ENCODE measurements at places on chromosomes 12 and 14.

DNA sequence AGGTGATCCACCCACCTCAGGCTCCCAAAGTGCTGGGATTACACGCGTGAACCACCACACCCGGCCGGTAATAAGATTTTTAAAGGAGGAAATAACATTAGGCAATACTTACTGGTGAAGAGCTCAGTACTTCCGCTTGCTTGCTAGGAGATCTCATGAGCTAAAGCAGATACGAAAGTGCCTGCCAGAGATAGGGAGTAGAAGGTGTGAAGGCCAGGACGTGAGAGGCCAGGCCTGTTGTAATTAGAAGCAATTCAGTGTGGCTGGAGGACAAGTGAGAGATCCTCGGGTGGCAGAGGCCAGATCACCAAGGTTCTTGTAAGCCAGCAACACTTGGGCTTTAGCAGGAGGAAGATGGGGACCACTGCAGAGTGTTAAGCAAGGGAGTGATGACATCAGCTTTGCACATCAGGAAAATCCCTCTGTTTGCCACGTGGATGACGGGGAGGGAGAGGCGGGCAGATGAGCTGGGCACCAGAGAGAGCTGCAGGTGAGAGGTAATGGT, 7.6 kb downstream of the TECPR2 start:
- no peak for DNase-seq

GRCh38 chr12:6535697-6535946, 1.3 kb downstream of the GAPDH start:
- no peak for DNase-seq

- no peak for DNase-seq
These were observed 100.1 kb downstream of the SINHCAF start for GRCh38 chr12:31225656-31226535.

GRCh38 chr12:76856018-76856644, 22.7 kb downstream of the CSRP2 start:
- DNase-seq, result no peak

DNA sequence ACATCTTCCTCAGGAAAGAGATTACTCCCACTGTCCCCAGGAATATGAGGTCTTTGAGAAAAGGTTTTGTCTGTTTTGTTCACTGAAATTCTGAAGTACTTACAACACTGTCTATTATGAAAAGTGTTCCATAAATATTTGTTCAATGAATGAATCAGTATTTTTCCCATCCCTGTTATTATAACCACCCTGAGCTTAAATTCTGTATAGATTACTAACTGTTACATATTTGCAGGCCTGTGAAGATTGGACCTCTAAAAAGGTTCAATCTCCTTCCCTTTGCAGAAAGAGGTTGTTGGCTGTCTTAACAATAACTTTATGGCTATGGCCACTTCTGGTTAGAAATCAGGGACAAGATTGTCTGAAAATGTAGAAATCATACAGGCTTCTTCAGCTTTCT, 174.5 kb upstream of the NPAS3 start:
- DNase-seq, result no peak

GRCh38 chr12:121209624-121210572, at the start of gene P2RX4:
P2RX4 (plus strand) TSS chr12:121210129; CDS start chr12:121210165, 36 bp downstream.
- peak; percentile 90 for DNase-seq

DNA sequence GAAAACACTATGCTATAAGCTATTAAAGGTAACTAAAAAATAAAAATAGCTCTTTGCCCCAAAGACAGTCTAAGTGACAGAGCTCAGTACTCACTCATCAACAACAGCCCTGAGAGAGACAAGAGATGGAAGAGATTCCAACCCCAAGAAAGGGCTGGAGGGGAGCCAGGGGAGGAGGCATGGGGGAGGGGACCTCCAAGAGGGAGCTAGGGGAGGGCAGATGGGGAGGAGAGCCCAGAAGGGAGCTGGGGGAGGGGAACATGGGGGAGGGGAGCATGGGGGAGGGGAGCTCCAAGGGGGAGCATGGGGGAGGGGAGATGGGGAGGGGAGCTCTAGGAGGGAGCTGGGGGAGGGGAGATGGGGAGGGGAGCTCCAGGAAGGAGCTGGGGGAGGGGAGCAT, 7.7 kb downstream of the SSH1 start:
- DNase-seq, result no peak

DNA sequence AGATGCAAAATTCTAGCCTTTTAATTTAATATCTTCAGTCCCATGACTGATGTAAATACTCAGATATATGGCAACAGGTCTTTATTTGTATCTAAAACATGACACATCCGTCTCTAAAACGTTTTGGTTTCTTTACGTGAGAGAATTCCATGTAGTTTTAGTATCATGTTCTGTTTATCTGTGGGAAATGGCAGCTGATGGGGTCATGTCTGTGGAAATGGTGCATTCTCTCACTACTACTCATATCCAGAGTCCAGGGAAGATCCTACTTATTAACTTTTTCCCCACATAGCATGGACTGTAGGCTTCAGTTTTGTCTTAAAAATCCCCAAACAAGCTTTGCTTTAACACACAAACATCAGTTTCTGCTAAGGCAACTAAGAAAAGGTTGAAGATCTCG, 53.8 kb downstream of the SPTLC2 start:
- no peak for DNase-seq

- no peak for DNase-seq
These were observed 137.4 kb downstream of the TPH2 start for GRCh38 chr12:72075891-72076557.

- DNase-seq, result no peak
These were observed 40.8 kb upstream of the POC1B start for GRCh38 chr12:89566615-89567014.

- no peak for DNase-seq
These were observed 195.7 kb downstream of the AKAP6 start for GRCh38 chr14:32524609-32525375.

GRCh38 chr14:70828188-70828587, 18.9 kb upstream of the MAP3K9 start:
- DNase-seq, result no peak

DNA sequence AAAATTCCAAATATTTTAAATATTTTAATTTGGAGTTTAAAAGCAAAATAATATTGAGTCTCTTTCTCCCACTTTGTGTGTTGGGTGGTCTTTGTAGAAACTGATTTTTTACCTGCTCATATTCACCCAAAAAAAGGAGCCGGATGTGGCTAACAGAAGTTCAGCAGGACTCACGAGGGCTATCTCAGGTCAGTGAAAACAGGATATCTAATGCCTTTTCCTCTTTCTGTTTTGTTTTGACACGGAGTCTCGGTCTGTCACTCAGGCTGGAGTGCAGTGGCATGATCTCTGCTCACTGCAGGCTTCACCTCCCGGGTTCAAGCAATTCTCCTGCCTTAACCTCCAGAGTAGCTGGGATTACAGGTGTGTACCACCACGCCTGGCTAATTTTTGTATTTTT, 30.8 kb downstream of the COA8 start:
- no peak for DNase-seq

DNA sequence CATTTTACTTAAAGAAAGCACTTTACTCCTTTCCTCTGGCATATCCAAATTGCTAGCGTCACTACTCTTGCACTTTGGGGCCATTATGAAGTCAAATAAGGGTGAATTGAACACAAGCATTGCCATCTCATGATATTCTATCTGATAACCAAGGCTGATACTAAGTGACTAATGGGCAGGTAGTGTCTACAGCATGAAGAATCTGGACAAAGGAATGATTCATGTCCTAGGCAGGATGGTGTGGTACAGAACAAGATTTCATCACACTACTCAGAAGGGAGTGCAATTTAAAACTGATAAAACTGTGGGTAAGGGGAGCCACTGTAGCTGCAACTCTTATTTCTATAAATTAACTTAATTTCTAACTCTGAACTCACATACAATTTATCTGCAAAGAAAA, 7.7 kb upstream of the SLC6A15 start:
- DNase-seq, result no peak

- no peak for DNase-seq
These were observed 8.2 kb downstream of the GOLT1B start for GRCh38 chr12:21509768-21510167.

- DNase-seq, result peak; percentile 60
These were observed 2.9 kb downstream of the RDH12 start for GRCh38 chr14:67704484-67705089.

GRCh38 chr12:13913371-13913770, 68.0 kb downstream of the GRIN2B start:
- DNase-seq, result no peak

GRCh38 chr12:117641885-117642284, 280.5 kb upstream of the NOS1 start:
- DNase-seq, result no peak

DNA sequence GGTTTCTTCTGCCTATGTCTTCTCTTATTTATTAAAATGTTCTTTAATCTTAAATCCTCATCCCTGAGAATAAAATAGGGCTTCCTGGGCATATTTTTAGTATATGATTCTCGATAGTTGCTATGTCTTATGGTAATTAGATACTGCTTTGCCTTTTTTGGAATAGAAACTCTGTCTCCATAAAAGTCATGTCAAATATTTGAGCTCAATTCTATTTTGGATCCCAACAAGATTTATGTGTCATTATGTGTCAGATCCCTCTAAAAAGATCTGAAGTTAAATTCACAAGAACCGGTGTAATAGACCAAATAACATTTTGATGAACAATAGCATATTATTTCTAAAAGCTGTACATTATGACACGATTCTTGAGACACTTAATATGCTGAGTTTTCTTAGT, 312.5 kb upstream of the PDE3A start:
- DNase-seq, result no peak

- no peak for DNase-seq
These were observed 92.9 kb upstream of the NEDD1 start for GRCh38 chr12:96814200-96814599.

DNA sequence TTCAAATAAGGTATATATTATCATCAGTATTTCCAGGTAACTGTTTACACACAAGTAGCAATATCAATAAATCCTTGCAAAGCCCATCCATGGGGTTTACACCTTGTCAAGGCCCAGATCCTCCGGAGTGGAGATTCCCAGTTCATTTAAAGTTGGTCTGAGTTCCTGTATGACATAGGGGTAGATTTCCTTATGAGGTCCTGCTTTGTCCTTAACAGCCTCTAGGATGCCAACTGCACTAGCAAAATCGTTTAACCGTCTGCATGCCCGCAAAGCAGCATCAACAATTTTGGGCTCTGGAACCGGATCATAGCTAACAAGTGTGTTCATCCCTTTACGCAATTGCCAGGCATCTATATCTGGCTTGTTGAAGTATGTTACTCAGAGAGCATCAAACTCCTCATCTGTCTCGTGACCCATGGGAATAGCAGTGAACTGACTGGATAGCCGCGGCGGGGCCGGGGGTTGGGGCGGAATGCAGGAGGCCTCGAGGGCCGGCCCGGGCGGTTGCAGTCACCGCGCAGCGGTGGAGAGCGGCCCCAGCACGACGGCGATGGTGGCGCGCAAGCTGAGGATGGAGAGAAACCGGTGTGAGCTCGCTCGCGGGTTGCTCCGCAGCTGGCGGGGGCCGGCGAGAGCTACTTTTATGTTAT, 30.6 kb upstream of the FBXO34 start:
- DNase-seq, result no peak

DNA sequence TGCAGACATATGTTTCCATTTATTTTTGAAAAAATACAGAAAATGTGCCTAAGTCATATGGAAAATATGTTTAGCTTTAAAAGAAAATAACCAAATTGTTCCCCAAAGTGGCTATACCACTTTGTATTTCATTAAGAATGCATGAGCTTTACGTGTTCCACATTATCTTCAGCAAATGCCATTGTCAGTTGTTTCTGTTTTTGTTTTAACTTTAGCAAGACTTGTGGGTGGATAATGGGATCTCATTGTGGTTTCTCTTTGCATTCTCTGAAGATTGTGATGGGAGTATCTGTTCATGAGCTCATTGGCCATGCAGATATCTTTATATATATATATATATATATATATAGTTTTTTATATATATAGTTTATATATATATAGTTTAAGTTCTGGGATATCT, 181.5 kb downstream of the CCER1 start:
- DNase-seq, result no peak

- no peak for DNase-seq
These were observed 1945.1 kb upstream of the SEL1L start for GRCh38 chr14:83478741-83479140.

- DNase-seq, result no peak
These were observed 32.5 kb downstream of the FBXO34 start for GRCh38 chr14:55303691-55304145.

GRCh38 chr14:105568859-105569766, 42.7 kb downstream of the TMEM121 start:
- DNase-seq, result no peak

GRCh38 chr14:55356913-55357312, 54.7 kb downstream of the ATG14 start:
- no peak for DNase-seq

GRCh38 chr12:15393995-15394394, 71.7 kb downstream of the PTPRO start:
- DNase-seq, result no peak

DNA sequence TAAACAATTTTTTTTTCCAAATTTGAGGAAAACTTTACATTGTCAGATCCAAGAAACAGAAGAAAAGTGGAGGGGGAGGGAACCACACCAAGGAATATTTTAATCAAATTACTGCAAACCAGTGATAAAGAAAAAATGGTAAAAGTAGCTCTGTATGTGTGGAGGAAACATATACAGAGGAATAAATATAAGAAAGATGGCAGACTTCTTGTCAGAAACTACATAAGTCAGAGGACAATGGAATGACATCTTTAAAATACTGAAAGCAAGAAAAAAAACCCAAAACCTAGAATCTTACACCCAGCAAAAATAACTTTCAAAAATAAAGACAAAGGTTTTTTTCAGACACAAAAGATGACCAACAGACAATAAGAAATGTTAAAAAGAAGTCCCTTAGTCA, 10.2 kb upstream of the LLPH start:
- DNase-seq, result no peak

DNA sequence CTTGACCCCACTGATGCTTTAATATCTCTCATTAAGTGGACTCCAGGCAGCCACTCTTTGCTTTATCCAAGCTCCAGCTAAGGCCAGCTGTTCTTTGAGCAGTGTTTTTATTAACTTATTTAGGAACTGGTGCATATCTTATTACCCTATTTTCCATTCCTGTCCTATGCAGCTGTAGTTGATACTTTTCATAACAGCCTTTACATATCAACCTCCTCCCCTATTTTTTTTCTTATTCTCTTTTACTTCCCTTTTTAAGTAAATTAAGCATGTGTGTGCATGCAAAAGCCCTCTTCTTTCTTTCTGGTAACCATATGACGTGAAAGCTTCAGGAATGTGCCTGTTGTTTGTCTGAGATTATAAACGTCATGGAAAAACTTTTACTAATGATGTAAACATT, 121.2 kb downstream of the PTPRQ start:
- DNase-seq, result peak; percentile 35

DNA sequence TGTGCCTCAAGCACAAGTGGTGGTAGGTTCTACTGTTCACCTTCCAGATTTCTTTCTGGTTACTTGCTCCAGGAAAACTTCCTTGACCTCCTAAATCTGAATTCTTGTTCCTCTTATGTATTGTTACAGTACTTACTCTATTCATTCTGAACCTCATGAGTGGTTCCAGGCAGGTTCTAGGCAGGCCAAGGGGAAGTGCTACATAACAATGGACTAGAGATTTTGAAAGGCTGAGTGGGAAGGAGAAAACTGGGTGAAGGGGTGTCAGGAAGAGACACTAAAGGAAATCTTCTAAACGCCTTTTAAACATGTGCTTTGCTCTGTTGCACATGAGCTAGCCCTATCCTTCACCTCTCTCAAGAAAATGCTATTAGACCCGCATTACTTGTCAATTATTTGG, 1.6 kb downstream of the YARS2 start:
- DNase-seq, result no peak

All from RPMI8226 (cell line).